ENCODE measurements at places on chromosomes 4 and X. TPM values are rescaled to one million over a fixed set of nuclear protein-coding genes. Genes with fewer than 3 reads are reported as not detected.

GRCh38 chrX:143781103-143781502, 60.6 kb upstream of the SPANXN2 start:
- no peaks in the 10 kb centered on the region for H3K36me3 ChIP-seq
- no peak for DNase-seq
- H3K4me3 ChIP-seq, result no peak overlapping the region

GRCh38 chr4:10732235-10732913, 47.8 kb upstream of the CLNK start:
- H3K27ac ChIP-seq, result no peak overlapping the region
- H3K36me3 ChIP-seq, result no peaks in the 10 kb centered on the region
- H3K4me1 ChIP-seq, result peaks cover 8% of the 10 kb centered on the region
- H3K27me3 ChIP-seq, result no peaks in the 10 kb centered on the region

DNA sequence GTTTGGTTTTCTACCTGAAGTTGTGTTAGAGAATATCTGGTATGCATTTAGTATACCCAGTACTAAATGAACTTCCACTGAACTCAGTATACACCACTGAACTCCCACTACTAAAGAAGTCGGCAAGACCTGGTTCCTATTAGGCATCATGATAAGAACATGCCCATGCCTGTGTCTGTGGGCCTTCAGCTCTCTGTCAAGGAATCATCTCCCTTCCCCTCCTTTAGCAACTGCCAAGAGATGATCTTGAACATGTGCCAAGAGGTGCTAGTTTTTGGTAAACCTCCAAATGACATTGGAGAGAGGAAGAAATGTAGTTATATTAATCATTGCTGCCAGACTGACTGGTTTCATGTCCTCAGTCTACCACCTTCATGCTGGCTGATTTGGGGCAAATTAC, 113.2 kb downstream of the ATP10D start:
- peaks cover 48% of the 10 kb centered on the region for H3K36me3 ChIP-seq
- no peaks in the 10 kb centered on the region for H3K4me1 ChIP-seq
- no peak overlapping the region for H3K4me3 ChIP-seq
- DNase-seq, result no peak
- no peak overlapping the region for H3K27ac ChIP-seq
- no peaks in the 10 kb centered on the region for H3K27me3 ChIP-seq

GRCh38 chr4:95606739-95607138, 58.0 kb upstream of the UNC5C start:
- H3K4me3 ChIP-seq, result no peak overlapping the region
- no peak overlapping the region for H3K27ac ChIP-seq
- H3K27me3 ChIP-seq, result no peaks in the 10 kb centered on the region
- H3K4me1 ChIP-seq, result no peaks in the 10 kb centered on the region
- no peaks in the 10 kb centered on the region for H3K36me3 ChIP-seq

DNA sequence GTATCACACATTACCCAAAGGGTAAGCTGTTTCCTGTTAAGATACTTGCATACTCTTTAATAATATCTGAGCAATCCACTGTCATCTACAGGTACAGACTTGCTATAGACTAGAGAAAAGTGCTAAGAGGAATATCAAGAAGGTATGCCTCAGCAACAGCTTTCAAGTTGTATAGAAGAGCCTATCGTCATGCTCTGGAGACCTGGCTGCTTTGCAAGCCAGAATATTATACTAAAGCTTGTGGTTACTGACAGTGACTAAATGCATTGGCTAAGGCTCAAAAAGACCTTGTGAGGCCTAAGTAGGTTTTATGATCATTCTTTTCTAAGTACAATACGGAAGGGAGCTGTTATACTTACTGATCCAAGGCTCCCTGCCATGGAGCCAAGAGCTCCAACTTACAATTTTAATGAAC, 11.3 kb downstream of the LAMP2 start:
- H3K36me3 ChIP-seq, result no peaks in the 10 kb centered on the region
- peak overlapping the region; percentile 47 for H3K27ac ChIP-seq
- H3K4me3 ChIP-seq, result no peak overlapping the region
- peaks cover 33% of the 10 kb centered on the region for H3K4me1 ChIP-seq
- no peaks in the 10 kb centered on the region for H3K27me3 ChIP-seq
- DNase-seq, result no peak

- H3K27ac ChIP-seq, result peak overlapping the region; percentile 68
- no peaks in the 10 kb centered on the region for H3K27me3 ChIP-seq
Measured at GRCh38 chr4:77443941-77444340, 161.7 kb upstream of the CXCL13 start.

GRCh38 chr4:146329050-146329716, 114.8 kb downstream of the REELD1 start:
- H3K4me3 ChIP-seq, result no peak overlapping the region
- no peaks in the 10 kb centered on the region for H3K27me3 ChIP-seq
- H3K36me3 ChIP-seq, result peaks cover 13% of the 10 kb centered on the region
- peaks cover 11% of the 10 kb centered on the region for H3K4me1 ChIP-seq
- H3K27ac ChIP-seq, result no peak overlapping the region

GRCh38 chr4:52711272-52711671, 40.0 kb downstream of the ERVMER34-1 start:
- H3K4me1 ChIP-seq, result peaks cover 16% of the 10 kb centered on the region
- no peaks in the 10 kb centered on the region for H3K27me3 ChIP-seq
- peaks cover 28% of the 10 kb centered on the region for H3K36me3 ChIP-seq
- no peak overlapping the region for H3K27ac ChIP-seq

GRCh38 chr4:25951390-25951952, 37.5 kb downstream of the SMIM20 start:
- no peak for DNase-seq
- no peaks in the 10 kb centered on the region for H3K27me3 ChIP-seq
- no peaks in the 10 kb centered on the region for H3K36me3 ChIP-seq
- no peak overlapping the region for H3K27ac ChIP-seq

DNA sequence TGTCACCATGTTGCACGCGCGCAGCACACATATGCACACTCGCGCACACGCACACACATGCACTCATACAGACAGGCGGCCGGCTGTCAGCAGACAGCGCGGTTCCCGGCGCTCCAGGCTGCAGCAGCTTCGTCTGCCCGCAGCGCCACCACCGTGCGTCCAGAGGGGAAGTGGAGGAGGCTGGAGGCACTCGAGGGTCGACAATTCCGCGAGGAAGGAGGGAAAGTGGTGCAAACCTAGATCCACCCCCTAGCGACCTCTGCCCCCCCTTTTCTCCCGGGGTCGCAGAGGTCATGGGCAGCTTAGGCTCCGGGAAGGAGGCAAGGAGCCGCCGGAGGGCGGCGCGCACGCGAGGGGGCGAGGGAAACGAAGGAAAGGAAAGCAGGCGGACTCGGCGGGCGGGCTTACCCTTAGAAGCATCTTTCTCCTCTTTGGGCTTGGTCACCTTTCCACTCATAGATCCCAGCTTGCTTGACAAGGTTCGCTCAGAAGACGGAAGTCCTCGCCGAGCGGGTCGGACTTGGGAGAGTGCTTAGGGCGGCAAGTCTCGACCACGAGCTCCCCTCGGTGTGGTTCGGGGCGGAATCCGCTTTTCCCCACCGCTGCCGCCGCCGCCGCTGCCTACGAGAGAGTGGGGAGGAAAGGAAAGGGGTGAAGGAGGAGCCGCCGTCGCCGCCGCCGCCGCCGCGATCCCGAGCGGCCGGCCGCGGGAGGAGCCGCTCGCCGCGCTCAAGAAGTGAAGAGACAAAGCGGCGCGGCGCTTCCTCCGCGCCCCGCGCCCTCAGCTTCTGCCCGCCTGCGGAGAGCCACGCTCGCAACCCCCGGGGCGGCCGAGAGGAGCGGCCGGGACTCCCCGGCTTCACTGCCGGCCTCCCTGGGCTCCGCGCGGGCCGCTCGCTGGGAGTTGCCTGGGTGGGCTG, 326.6 kb upstream of the F9 start:
- H3K36me3 ChIP-seq, result no peaks in the 10 kb centered on the region
- H3K27ac ChIP-seq, result no peak overlapping the region
- peak overlapping the region; percentile 34 for H3K4me3 ChIP-seq
- peaks cover 57% of the 10 kb centered on the region for H3K27me3 ChIP-seq
- peaks cover 7% of the 10 kb centered on the region for H3K4me1 ChIP-seq

- H3K27me3 ChIP-seq, result no peaks in the 10 kb centered on the region
- no peak overlapping the region for H3K4me3 ChIP-seq
- H3K4me1 ChIP-seq, result no peaks in the 10 kb centered on the region
- no peaks in the 10 kb centered on the region for H3K36me3 ChIP-seq
- H3K27ac ChIP-seq, result no peak overlapping the region
- DNase-seq, result no peak
Measured at GRCh38 chr4:61220556-61220955, 20.4 kb downstream of the ADGRL3 start.

DNA sequence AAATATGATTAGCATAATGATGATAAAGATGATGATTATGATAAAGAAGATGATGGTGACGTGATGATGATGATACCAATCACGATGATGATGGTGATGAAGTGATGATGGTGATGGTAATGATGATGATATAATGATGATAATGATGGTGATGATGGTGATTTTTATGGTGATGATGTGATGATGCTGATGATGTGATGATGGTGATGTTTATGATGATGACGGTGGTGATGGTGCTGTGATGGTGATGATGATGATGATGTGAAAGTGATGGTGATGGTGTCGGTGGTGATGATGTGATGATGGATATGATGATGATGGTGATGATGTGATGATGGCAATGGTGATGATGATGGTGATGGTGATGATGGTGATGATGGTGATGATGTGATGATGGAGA, 130.8 kb upstream of the PSAPL1 start:
- H3K4me1 ChIP-seq, result no peaks in the 10 kb centered on the region
- H3K27me3 ChIP-seq, result no peaks in the 10 kb centered on the region
- H3K4me3 ChIP-seq, result no peak overlapping the region
- no peaks in the 10 kb centered on the region for H3K36me3 ChIP-seq
- H3K27ac ChIP-seq, result no peak overlapping the region

- no peaks in the 10 kb centered on the region for H3K27me3 ChIP-seq
- no peaks in the 10 kb centered on the region for H3K4me1 ChIP-seq
- H3K27ac ChIP-seq, result no peak overlapping the region
- H3K4me3 ChIP-seq, result no peak overlapping the region
Measured at GRCh38 chr4:156437666-156438065, 484.0 kb upstream of the CTSO start.

- peak overlapping the region; percentile 90 for H3K27ac ChIP-seq
- H3K27me3 ChIP-seq, result no peaks in the 10 kb centered on the region
Measured at GRCh38 chr4:184348311-184349233, 125.8 kb downstream of the IRF2 start.

DNA sequence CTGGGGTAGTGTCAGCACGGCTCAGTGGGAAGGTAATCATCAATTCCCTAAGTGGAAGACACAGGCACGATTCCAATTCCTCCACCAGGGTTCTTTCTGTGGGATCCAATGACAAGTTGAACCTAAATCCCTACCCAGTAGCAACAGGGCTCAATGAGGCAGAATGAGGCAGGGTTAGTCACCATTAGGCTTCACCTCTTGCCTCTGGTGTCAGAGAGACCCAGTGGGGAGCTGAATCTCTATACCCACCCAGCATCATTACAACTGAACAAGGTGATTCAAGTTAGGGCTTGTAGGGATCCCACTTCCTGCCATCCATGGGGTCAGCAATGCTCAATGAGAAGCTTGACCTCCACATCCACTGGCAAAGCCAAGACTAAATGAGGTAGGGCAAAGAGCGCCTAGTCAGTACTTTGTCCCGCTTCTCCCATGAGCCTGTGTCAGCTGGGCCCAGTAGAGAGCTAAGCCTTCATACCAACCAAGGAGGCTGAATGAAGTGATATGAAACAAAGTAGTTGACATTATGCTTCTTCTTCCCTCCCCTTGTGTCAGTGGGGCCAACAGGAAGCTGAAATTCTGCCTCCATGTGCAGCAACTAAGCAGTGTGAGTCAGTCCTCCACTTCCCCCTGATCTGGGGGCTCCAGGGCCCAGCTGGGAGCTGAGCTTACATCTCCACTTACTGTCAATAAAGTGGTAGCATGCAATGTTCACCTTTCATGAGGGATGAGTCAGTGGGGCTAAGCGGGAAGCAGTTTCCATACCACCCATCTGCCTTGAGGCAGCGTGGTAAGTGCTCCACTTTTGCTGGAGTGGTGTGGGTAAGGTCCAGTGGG, 36.4 kb upstream of the RBM41 start:
- H3K4me1 ChIP-seq, result no peaks in the 10 kb centered on the region
- H3K27me3 ChIP-seq, result no peaks in the 10 kb centered on the region
- no peak overlapping the region for H3K27ac ChIP-seq
- H3K36me3 ChIP-seq, result no peaks in the 10 kb centered on the region

DNA sequence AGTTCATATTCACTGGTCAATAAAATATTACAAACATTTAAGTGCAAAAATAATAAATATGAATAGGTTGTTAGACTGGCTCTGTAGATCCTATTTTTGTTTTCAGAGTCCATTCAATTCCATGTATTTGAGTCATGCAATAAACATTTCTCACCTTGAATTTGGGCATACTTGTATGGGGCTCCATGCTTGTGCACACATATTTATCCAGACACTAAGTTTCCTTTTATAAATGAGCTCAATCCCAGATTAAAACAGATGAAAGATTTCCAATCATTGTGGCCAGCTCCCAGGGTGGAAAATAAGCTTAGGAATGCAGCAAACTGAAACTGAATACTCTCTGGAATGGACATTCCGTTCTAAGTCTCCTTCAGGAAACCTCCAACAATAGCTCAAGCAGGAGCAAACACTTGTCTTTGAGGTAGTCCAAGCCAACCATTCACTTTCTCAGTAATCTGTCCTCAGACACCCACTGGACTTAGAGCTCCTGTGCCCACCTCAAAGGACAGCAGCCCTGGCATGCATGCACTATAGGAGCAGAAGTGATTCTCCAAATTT, 16.4 kb downstream of the DMD start:
- no peaks in the 10 kb centered on the region for H3K36me3 ChIP-seq
- no peak overlapping the region for H3K27ac ChIP-seq
- H3K4me3 ChIP-seq, result no peak overlapping the region
- no peaks in the 10 kb centered on the region for H3K4me1 ChIP-seq
- DNase-seq, result no peak

The LANCL3 gene
- 0.68 TPM for total RNA-seq

The AREG gene
- total RNA-seq, result 5.4 TPM

The CT45A1 gene
- not detected for total RNA-seq

The GABRG1 gene
- 0.06 TPM for total RNA-seq

The FGF13 gene
- 8.7 TPM for total RNA-seq

The MAGEA12 gene
- total RNA-seq, result not detected

Data from spleen (tissue), 13 donors.